ENCODE measurements at places on chromosomes 6 and 20.

GRCh38 chr6:131372535-131372934 lies 200.5 kb upstream of the ARG1 start:
- DNase-seq = no peak

DNA sequence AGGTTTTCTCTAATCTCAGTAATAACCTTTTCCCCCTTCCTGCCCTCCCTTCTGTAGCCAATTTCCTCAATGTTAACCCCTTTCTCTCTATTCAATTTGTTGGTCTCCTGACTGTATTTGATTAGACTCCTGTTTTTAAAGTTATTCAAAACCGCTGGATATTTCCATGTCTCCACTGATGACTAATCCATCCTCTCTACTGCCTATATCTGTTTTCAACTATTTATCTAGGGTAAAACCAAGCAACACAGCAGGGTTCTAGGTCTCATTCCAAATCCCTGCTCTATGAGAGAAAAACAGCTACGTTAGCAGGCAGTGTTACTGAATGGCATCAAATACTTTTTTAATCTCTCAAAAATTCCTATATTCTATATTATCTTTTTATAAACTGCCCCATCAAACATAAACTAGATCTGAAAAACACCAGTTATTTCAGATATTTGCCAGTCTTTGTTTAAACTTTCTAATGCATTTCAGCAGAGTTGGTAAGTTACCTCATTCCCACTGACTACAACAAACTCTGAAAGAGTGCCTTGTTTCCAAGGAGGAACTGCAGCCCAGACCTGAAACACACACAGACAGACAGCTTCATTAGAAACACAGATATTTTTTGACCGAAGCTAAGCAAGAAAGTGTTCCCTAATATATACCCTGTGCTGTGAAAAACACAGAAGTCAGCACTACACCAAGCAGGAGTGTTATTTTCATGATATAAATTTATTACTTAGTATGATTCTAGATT lies 8.2 kb downstream of the RTN4IP1 start:
- DNase-seq = no peak

GRCh38 chr6:35260591-35261570 lies 1.3 kb downstream of the ZNF76 start:
- no peak for DNase-seq

- DNase-seq = peak; percentile 28
Observed at GRCh38 chr6:138692058-138692977, 81.3 kb upstream of the CCDC28A start.

DNA sequence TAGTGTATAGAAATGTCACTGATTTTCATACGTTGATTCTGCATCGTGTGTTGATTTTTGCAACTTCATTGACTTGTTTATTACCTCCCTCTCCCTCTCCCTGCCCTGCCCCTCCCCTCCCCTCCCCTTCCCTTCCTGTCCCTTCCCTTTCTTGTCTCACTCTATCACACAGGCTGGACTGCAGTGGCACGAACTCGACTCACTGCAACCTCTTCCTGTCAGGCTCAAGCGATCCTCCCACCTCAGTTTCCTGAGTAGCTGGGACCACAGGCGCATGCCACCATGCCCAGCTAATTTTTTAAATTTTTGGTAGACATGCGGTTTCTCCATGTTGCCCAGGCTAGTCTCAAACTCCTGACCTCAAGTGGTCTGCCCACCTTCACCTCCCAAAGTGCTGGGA lies 19.2 kb upstream of the PPP1R14C start:
- DNase-seq = no peak

DNA sequence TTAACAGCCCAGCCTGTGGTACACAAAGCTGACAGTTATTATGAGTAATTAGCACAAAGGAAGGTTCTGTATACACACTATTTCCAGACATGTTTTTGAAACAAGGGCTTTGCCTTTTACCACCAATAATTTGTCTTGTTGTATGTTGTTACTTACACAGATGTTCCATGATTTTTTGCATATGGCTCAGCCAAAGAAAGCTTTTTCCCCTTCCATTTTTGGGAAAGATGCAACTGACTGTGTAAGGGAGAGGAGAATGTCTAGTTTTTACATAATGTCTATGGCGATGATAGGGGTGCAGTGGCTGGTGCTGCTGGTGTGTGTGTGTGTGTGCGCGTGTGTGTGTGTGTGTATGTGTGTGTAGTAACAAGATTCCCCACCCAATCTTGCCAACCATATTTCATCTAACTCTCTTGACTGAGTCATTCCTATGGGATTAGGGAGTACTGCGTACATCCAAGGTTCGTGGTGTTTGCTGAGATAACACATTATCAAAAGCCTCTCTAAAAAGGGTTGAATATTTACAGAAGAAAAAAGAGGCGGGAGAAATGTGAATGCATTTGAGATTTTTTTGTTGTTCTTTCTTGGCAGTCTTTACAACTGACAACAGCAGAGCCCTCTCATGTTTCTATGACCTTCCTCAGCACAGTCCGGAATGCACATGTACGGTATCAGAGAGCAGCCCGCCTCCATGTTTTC lies 192.2 kb downstream of the GMPR start:
- DNase-seq = no peak

DNA sequence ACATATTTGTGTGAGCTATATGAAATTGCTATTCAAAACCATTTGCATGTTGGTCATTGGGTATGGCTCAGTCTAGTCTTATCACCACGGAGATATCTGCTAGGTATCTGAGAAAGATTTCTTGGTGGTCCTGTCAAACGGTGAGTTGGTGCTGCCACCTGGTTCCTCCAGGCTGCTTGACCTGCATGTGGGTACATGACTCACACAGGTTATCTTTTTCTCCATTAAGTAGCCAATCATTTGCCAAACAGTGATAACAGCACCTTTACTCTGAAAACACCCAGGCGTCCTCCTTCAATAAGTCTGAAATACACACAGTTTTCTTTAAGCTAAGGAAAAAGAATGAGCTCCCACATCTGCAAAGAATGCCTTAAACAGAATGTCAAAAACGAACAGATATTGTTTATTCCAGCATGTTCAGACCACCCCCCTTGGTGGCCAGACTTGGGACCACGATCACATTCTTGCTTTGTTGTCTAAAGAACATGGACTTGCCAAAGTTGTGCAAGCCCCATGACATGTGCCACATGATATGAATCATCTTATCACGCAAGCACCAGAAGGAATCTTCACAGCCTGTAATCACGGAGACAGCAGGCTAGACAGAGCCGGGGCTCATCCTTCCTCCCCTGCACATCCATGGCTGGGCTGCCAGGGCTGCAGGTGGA lies 200.7 kb upstream of the THBS2 start:
- no peak for DNase-seq
